ENCODE measurements at places on chromosomes 3 and 15.

DNA sequence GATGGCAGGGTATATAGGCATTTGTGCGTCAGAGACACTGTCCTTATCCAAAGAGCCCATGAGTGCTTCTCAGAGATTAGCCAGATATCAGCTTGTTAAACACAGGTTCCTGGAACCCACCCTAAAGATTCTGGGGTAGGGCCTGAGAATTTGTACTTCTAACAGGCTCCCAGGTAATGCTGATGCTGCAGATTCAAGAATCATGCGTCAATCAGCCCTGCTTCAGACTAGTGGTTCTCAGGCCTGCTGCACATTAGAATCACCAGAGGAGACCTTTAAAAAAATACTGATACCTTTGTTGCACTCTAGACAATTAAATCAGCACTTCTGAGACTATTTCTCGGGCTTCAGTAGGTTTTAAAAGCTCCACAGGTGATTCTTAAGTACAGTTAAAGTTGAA, 369.5 kb downstream of the MFSD1 start:
- no peak for DNase-seq

DNA sequence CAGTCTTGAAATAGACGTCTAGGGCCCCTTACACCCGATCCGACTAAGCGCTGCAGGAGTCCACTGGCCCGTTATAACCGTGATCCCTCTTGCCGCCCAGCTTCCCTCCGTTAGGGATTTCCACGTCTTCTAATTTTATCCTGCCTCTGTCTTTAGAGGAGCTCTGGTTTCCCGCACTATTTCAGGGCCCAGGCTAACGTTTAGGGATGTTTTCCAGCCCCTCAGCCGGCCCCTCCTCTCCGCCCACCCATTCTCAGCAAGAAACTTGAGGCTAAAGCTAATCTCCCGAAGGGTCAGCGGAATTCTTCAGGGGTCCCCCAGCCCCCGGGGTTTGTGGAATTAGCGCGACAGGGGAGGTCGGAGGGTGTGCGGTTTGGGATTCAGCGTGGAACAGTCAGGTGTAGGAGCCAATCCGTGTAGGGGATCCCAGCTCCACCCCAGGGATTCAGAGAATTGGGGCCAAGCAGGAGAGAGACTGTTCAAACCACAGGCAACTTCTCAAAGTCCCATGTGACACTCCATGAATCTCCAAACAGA, 1.6 kb downstream of the PTX3 start:
- DNase-seq: no peak

- DNase-seq: no peak
Observed at GRCh38 chr3:9692416-9692815, 11.2 kb upstream of the CPNE9 start.

DNA sequence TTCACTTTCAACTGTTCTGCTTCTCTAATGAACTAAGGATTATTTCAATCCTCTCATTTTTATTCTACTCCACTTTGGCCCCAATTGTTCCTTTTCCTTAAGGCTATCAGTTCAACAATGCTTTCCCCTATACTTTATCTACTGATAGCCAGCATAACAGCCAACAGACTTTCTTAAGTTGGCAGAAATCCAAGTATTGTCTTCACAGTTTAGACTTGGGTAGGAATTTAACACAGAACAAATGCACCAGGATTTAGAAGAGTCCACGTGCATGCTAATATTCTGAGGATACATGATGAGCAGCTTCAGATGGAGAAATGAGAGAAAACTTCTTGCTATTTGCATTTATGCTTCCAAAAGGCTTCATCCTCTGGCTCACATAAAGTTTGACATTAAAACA, 54.8 kb downstream of the FBN1 start:
- no peak for DNase-seq

- no peak for DNase-seq
Observed at GRCh38 chr15:77474310-77474988, 53.8 kb downstream of the HMG20A start.

DNA sequence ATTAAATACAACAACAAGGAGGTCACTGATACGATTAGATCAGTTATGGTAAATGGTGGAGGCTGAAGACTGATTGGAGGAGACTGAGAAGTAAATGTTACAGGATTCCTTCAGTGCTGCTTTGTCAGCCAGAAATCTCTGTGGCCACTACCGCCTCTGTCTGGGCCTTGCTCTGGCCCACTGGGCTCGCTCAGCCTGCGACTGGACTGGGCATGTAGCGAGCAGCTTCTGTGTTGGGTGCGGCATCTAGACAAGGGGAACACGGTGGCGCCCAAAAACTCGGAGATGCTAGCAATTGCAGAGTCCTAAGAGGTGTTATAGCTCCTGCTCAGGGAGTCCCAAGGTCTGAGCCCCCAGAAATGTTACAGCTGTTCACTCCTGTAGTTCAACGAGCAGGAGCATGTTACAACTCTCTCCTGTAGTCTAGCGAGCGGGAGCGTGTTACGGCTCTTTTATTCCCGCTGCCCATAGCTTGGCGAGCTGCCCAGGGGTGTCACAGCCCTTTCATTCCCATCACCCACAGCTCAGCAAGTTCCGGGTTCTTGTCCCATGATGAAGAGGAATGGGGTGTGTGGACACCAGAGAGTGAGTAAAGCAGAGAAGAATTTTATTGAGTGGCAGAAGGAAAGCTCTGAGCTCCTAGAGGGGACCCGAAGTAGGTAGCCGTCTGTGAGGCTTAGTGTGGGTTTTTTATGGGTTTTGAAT, 24.7 kb downstream of the SLC15A2 start:
- DNase-seq: peak; percentile 56

DNA sequence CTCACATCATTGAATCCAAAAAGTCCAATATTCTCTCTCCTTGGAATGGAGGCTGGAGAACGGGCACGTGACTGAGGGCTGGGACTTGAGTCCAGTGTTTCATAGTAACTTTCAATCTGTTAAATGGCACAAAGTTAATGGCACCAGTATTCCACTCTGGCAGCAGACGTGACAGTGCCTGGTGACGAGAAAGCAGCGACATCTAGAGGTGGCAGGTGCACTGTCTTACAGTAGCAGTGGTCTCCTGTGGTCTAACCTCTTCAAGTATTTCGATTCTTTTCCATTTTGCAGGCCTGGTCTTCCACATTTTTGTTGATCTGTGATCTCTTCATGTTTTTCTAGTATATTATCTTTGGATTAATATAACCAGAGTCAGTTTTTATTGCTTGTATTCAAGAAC, 107.1 kb downstream of the OXSM start:
- DNase-seq: peak; percentile 26

GRCh38 chr3:158839966-158840365, 38.1 kb downstream of the MFSD1 start:
- DNase-seq: no peak

DNA sequence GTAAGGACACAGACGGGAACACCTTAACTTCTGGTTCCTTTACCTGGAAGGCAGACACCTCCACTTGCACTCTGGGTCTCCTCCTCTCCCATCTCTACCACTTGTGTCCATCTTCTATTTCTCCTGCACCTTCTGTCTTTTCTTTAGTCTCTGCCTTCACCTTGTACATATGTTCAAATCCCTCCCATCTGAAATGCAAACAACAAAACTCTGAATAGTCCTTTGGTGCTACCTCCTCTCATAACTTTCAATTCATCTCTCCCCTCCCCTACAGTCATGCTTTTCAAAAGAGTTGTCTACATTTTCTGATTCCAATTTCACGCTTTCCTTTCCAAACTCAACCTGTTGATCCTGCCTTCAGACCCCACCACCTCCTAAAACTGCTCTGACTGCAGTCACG, 5.3 kb upstream of the CRABP1 start:
- DNase-seq: no peak

- DNase-seq: peak; percentile 41
Observed at GRCh38 chr3:190514413-190515153, 698 bp downstream of the IL1RAP start.

- no peak for DNase-seq
Observed at GRCh38 chr3:69566275-69566674, 173.0 kb upstream of the MITF start.

DNA sequence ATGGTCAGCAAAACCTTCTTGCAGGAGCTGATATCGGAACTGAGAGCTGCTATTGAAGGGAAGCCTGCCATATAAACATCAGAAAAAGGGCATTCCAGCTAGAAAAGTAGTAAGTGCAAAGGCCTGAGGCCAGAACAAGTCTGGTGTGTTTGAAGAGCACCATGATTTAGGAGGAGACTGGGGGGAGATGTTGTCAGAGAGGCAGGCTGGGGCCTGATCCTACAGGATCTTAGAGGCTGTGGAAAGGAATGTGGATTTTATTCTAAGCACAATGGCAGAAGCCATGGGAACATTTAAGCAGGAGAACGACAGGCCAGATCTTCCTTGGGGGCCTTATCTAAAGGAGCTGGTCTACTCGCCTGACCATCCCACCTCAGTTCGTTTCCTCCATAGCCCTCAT, 5.1 kb upstream of the MUC13 start:
- DNase-seq: no peak

- DNase-seq: no peak
Observed at GRCh38 chr15:84609818-84610525, 9.2 kb downstream of the ZSCAN2 start.

GRCh38 chr15:91942720-91943394, 89.3 kb downstream of the SLCO3A1 start:
- peak; percentile 92 for DNase-seq

DNA sequence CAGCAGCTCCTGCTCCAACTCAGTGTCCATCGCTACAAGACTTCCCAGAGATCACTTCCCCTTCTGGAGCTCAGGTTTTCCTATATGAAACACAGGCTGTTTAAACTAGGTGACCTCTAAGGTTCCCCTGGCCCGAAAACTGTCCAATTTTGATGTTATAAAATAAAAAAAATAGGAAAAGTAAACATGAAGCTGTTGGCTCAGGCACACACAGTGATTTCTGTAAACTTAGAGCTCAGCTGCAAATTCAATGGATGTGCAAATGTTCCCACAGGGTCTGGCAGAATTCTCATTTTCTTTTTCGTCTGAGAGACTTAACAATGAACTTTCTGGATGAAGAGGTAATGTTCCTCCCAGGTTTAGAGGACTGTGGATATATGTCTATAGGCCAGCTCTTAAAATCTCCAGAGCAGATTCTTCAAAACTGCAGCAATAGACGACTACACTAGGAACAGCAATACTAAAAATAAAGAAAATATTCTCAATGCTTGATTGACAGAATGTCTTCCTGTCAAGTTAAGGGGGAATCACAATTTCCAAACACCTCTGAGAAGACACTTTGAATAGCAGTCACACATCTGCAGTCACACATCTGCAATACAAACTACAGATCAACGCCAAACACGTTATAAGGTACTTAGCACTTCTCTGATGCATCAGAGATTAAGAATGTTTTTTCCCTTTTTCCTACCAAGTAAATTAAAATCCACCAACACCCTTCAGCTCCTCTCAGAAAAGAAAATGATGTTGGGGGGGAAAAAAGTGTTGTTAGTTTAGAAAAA, 2.8 kb downstream of the NUP210 start:
- no peak for DNase-seq

GRCh38 chr3:125025642-125026041, 30.2 kb downstream of the HEG1 start:
- DNase-seq: no peak

DNA sequence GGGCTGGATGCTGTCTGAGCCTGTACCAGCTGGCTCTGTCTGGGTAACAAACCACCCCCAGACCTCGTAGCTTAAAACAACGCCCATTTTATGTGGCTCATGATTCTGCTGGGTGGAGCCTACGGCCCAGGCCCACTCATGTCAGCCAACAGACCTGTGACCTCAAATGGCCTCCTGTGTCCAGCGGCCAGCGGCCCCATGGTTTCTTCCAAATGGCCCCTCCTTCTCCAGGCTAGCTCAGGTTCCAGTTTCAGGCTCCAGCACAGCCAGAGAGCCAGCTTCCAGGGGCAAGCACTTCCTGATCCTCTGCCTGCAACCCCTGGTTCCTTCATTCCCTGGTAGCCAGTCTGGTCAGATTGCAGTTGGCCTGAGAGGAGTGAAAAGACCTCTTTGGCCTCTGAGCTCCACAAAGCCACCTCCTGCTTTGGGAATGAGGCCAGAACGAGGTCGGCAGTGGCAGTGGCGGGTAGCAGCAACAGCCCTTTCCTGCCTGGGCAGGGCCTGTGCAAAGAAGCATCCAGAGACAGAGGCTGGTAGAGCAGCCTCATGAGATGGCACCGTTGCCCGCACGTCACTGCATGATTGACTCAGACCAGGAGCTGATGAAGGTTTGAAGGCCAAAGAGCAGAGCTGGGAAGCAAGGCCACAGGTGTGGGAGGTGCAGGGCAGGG, 21.0 kb upstream of the PLXNA1 start:
- DNase-seq: no peak

GRCh38 chr15:88989578-88989977, 76.4 kb upstream of the MFGE8 start:
- peak; percentile 63 for DNase-seq

GRCh38 chr3:49634736-49635135, 39.4 kb upstream of the APEH start:
- DNase-seq: no peak

GRCh38 chr3:4083225-4084015, 219.7 kb upstream of the SETMAR start:
- DNase-seq: no peak

DNA sequence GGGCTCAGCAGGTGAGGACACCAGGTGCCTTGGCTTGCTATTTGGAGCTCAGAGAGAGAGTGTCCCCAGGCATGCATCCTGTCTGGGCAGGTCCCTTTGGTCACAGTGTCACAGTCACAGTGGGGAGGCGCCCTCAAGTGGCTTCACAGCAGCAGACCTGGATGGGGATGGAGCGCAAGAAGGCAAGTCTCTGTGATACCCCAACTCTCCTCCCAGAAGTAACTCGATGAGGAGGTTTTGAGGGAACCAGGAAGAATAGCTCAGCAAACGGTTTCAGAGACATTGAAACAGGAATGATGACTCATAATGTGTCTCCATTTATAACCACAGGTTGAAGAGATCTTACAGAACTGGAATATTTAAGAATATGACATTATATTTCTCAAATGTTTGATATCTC, 66.5 kb upstream of the SH3GL3 start:
- peak; percentile 80 for DNase-seq

GRCh38 chr3:97810779-97811390, 10.9 kb upstream of the CRYBG3 start:
- DNase-seq: peak; percentile 33

GRCh38 chr3:177828208-177828565, 630.9 kb upstream of the TBL1XR1 start:
- DNase-seq: no peak

- no peak for DNase-seq
Observed at GRCh38 chr3:56145410-56145809, 322.9 kb downstream of the ERC2 start.

GRCh38 chr15:34861214-34861613, 65.9 kb upstream of the ACTC1 start:
- DNase-seq: no peak

GRCh38 chr15:79513940-79514339, 81.8 kb downstream of the MINAR1 start:
- no peak for DNase-seq
